ENCODE measurements at places on chromosomes 5 and 9. TPM values are rescaled to one million over a fixed set of nuclear protein-coding genes. Genes with fewer than 3 reads are reported as not detected.
A peak's percentile ranks its signal among the peaks of the same experiment; 100 is the strongest.

DNA sequence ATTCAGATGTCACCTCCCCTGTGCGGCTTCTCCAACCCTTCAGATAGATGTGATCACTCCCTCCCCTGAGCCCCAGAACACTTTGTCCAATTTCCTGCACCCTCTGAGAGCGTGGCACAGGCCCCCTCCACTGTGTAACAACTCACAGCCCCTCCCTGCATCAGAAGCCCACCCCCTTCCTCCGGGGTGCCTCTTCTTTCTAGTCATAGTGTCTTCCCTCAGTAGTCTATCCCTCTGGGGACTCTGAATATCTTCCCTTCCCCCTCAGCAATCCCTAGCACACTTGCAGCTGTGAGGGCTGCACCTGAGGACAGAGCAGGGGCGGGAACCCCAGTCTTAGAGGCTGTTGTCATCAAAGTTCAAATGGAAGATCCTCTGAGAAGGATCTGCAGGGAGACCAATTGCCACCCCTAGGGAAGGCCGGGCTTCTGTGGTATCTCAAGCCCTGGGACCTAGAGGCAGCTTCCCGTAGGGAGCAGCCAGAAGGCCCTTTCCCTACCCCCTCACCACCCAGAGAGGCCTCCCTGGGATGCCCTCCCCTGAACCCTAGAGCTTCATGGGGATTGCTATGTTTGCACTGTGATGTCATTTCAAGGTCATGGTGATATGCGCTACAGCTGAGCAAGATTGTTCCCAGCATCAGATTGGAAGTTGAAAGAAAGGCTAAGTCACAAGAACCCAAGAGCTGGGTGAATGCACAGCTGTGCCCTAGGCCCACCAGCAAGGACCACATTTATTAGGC is 70.7 kb downstream of the THBS4 start:
- H3K27ac ChIP-seq: peak overlapping the region; percentile 1
- peaks cover 39% of the 10 kb centered on the region for H3K4me1 ChIP-seq
- no peaks in the 10 kb centered on the region for H3K36me3 ChIP-seq

- no peak for DNase-seq
- H3K27ac ChIP-seq: no peak overlapping the region
- H3K27me3 ChIP-seq: no peaks in the 10 kb centered on the region
- no peaks in the 10 kb centered on the region for H3K36me3 ChIP-seq
- no peak overlapping the region for H3K4me3 ChIP-seq
- H3K4me1 ChIP-seq: peaks cover 8% of the 10 kb centered on the region
Observed at GRCh38 chr9:99353408-99353807, 131.3 kb downstream of the SEC61B start.

- no peaks in the 10 kb centered on the region for H3K27me3 ChIP-seq
- no peak for DNase-seq
- no peak overlapping the region for H3K27ac ChIP-seq
- no peak overlapping the region for H3K4me3 ChIP-seq
- no peaks in the 10 kb centered on the region for H3K36me3 ChIP-seq
Observed at GRCh38 chr9:130981756-130982137, 27.2 kb upstream of the LAMC3 start.

DNA sequence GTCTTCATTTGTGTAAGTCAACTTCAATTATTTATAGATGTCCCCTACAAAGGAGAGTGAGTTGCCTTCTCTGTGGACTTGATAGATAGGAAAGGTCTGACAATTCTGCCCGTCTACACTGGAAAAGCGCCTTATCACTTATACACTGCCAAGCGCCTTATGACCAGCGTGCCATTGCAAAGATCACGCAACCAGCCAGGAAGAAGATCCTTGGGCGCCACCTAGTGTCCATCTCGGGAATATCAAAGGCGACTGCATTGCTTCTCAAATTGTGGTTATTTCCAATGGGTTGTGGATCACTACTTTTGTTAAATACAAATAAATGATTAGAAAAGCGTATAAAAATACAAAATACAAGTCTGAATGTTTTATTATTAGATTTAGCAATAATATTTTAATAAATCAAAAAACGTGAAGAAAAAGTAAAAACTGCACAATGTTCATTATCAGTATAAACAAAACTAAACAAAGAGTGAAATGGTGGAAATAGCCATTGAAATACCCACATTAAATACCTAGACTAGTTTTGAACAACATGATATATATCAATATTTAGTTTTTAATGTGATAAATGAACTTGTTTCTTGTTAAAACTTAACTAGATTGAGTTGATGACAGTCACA is 27.8 kb downstream of the SUB1 start:
- no peaks in the 10 kb centered on the region for H3K36me3 ChIP-seq
- no peak overlapping the region for H3K4me3 ChIP-seq
- no peak overlapping the region for H3K27ac ChIP-seq
- H3K4me1 ChIP-seq: no peaks in the 10 kb centered on the region
- H3K27me3 ChIP-seq: no peaks in the 10 kb centered on the region

DNA sequence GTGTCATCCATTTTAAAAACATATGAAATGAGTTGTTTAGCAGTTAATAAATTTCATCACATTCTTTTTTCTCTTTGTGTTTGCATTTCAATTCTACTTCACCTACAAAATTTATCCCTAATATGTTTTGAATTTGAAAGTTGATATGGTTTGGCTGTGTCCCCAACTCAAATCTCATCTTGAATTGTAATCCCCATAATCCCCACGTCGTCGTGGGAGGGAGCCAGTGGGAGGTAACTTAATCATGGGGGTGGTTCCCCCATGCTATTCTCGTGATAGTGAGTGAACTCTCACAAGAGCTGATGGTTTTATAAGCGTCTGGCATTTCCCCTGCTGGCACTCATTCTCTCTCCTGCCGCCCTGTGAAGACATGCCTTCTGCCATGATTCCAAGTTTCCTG is 200.1 kb downstream of the EPB41L4A start:
- no peak overlapping the region for H3K27ac ChIP-seq
- no peak for DNase-seq
- peaks cover 6% of the 10 kb centered on the region for H3K4me1 ChIP-seq
- no peaks in the 10 kb centered on the region for H3K36me3 ChIP-seq

- peak overlapping the region; percentile 74 for H3K27ac ChIP-seq
- H3K4me1 ChIP-seq: peaks cover 22% of the 10 kb centered on the region
- no peak overlapping the region for H3K4me3 ChIP-seq
Observed at GRCh38 chr9:7690014-7690413, 109.6 kb downstream of the DMAC1 start.

The PCDHGA6 gene
- 0.88 TPM for total RNA-seq

The IL3 gene
- total RNA-seq: not detected

The GABRB2 gene
- total RNA-seq: 3.3 TPM

The TIMD4 gene
- 0.18 TPM for total RNA-seq

The SAXO1 gene
- 0.06 TPM for total RNA-seq

The PRSS3 gene
- total RNA-seq: not detected

The OBP2B gene
- not detected for total RNA-seq

Data from cardiac muscle cell (in vitro differentiated cells and primary cell).